CD4-positive, alpha-beta T cell treated with Interferon gamma for 1 hour (primary cell): ENCODE measurements at places on chromosomes 13 and 19.

GRCh38 chr19:17227798-17228367 is 1.9 kb downstream of the OCEL1 start:
- no peak for DNase-seq

DNA sequence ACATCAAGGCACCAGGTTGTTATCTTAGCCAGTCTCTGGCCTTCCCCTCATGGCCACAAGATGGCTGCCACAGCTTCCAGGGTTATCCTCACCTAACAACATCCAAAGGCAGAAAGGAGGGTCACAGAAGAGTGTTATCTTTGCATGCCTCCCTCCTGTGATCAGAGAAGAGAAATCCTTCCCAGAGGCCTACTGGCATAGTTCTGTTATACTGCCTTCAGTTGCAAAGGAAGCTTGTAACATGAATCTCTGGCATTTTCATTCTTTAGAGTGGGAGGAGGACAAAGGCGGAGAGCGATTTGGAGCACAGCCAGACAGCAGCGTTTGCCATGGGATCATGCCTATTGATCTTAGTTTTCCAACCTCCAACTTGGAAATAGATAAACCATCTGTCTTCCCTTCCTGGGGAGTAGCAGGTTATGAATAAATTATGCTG is 135.7 kb downstream of the DNAJC15 start:
- DNase-seq = no peak

DNA sequence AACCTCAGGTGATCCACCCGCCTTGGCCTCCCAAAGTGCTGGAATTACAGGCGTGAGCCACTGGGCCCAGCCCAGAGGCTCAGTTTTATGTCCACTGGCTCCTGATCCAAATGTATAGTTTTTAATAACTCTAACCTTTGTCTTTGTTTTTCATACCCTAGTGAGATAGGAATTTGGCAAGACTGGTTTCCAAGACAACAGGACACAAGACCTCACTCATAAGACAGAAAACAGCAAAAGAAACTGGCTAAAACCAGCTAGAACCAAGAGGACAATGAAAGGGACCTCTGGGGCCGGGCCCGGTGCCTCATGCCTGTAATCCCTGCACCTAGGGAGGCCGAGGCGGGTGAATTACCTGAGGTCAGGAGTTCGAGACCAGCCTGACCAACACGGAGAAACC is 27.6 kb downstream of the CPT1C start:
- DNase-seq = no peak

DNA sequence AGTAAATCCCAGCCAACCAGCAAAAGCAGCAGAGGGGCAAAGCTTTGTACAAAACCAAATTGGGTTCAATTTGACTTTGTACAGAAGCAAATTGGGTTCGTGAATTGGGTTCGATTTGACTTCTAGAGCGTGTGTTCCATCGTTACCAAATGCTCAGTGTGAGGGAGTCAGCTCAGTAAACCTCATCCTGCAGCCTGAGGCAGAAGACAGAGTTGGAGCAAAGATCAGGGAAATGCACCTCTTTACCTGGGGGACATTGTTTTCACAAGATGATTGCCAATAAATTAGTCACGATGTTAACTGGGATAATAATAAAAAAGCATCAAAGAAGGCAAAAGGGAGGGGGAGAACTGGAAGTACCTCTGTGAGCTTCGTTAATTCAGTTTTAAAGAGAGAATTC is 1.5 kb downstream of the RAB20 start:
- DNase-seq = no peak

- DNase-seq = no peak
Measured at GRCh38 chr13:102688306-102688973, 6.4 kb downstream of the METTL21C start.

DNA sequence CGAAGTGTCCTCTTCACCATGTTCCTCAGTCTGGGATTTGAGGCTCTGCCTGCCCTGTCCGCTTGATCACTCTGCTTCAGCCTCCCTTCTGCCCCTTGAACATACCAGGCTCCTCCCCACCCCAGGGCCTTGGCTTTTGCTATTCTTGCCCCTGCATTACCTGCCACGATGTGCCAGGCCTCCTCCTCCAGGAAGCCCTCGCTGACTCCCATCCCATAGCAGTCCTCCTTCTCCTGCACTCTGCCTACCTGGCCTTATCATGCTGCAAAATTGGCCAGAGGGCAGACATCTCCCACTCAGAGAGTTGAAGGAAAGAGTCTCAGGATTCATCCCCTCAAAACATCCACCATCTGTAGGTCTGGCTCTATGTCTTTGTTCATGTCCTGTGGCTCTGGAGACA is 2.2 kb downstream of the YJEFN3 start:
- DNase-seq = no peak

- no peak for DNase-seq
Measured at GRCh38 chr13:46885018-46885417, 11.8 kb downstream of the HTR2A start.

DNA sequence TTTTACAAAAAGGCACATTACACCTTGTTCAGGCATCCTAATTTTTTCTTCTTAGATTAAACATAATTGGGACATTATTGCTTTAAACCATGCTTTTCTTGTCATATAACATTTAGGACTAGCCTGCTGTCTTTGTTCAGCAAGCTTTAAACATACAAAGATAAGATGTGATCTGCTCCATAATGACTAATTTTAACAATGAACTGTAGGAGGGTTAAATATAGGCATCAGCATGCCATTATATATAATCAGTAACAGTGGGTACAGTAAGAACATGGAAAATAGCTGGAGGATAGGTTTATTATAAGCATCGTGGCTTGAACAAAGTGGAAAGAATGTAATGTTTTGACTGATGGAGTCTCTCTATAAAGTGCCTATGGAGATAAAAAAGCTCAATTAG is 661.7 kb downstream of the SLITRK6 start:
- DNase-seq = no peak

- DNase-seq = peak; percentile 90
Measured at GRCh38 chr19:47428177-47428894, 9.0 kb upstream of the MEIS3 start.

DNA sequence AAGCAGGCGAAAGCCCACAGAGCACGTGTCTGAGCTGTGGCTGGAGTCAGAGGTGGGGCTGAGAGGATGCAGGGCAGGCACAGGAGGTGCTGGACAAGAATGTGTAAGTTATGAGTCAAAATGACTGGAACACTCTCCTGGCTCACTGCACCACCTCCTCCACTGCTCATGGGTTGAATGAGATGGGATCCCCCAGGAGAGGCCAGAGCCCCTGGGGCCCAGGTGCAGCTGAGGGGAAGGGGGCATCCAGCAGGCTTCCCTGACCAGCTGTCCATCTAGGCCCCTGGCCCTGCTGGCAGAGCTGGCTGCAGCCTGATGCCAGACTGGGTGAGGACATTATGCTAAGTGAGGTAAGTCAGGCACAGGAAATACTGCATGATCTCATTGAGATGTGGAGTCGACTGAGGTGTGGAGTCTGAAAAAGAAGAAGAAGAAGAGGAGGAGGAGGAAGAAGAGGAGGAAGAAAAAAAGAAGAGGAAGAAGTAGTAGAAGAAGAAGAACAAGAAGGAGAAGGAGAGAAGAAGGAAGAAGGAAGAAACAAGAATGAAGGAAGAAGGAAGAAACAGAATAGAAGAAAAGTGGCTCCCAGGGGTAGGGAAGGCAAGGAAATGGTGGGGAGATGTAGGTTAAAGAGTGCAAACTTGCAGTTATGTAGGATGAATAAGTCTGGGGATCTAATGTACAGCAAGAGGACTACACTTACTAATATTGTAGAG is 747.4 kb downstream of the UQCRFS1 start:
- DNase-seq = no peak

- no peak for DNase-seq
Measured at GRCh38 chr19:4454747-4455718, 2.6 kb downstream of the UBXN6 start.

DNA sequence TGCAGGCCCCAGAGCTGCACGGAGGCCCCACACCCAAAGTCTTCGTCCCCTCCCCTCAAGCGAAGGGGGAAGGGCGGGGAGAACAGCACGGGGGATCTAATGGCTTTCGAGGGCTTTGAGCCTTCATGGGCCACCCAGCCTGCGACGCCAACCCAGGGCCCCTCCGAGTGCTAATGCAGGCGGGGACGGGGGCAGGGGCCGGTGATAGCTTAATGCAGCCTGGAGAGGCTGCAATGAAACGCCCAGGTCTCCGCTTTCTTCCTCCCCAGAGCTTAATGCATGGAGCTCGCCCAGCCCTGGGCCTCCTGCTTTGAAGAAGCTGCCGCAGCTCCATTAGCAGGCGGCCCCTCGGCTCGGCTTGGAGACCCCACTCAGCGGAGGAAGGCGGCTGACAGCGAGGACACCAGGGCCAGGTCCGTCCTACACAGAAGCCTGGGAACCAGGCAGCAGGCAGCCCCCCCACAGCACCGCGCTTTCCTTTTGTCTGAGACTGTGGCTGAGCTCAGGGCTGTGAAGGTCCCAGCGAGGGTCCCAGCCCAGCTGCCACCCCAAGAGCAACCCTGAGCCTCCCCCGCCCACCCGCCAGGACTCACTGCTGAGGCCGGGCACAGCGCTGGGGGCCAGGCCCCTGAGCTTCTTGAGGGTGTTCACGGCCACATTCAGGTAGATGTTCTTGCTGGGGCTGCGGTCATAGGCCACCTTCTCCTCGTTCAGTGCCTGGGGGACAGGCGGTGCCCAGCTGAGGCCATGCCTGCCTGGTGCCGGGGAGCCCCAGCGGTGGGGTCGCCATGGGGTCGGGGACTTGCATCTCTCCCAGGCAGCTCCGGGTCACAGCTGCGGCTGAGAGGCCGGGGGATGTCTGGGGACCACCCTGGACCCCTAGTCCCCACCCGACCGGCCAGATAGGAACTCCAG is 7.5 kb upstream of the ATP8B3 start:
- DNase-seq = no peak

DNA sequence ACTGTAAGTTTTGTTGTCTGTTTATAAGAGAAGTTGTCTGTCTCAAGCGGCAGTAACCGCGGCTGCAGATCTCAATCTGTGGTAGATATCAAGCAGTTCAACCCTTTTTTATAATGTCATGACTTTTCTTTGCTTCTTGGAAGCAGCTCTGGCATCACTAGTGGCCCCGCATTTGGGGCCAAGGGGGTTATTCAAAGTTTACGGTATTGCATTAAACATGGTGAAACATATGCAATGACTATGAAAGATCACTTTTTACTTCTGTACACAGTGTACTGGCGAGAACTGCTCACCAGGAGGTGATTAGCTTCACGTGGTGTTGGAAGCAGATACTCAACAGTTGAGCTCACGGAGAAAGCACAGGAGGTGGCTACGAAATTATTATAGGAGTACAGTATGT is 4.6 kb upstream of the FFAR3 start:
- peak; percentile 39 for DNase-seq

- DNase-seq = no peak
Measured at GRCh38 chr13:62643007-62643483, 1227.4 kb upstream of the PCDH20 start.

- peak; percentile 68 for DNase-seq
Measured at GRCh38 chr19:10568062-10568825, 535 bp downstream of the CDKN2D start.

- DNase-seq = peak; percentile 56
Measured at GRCh38 chr19:6551607-6552450, 21.0 kb downstream of the TNFSF9 start.

DNA sequence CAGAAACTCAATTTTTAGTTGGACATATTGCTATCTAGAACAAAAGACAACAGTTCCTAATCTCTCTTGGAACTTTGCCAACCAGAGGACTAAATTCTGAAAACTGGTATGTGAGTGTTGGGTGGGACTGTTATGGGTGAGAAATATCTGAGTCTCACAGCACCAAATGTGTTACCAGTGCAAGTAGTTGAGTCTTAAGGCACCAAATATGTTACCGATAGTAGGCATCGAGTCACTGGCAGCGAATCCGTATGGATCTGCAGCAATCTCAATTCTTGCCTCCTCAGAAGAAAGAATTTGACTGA is 575.2 kb downstream of the DACH1 start:
- no peak for DNase-seq

- DNase-seq = no peak
Measured at GRCh38 chr13:77033717-77034302, 6.9 kb upstream of the FBXL3 start.

- peak; percentile 53 for DNase-seq
Measured at GRCh38 chr13:28494778-28495537, at the start of gene FLT1. Gene FLT1, minus strand, starts transcription at chr13:28495128. Its CDS starts 285 bp downstream, at chr13:28494843.

- no peak for DNase-seq
Measured at GRCh38 chr13:93529961-93530360, 303.4 kb downstream of the GPC6 start.

- DNase-seq = no peak
Measured at GRCh38 chr19:10292789-10293636, 3.3 kb downstream of the ICAM5 start.

DNA sequence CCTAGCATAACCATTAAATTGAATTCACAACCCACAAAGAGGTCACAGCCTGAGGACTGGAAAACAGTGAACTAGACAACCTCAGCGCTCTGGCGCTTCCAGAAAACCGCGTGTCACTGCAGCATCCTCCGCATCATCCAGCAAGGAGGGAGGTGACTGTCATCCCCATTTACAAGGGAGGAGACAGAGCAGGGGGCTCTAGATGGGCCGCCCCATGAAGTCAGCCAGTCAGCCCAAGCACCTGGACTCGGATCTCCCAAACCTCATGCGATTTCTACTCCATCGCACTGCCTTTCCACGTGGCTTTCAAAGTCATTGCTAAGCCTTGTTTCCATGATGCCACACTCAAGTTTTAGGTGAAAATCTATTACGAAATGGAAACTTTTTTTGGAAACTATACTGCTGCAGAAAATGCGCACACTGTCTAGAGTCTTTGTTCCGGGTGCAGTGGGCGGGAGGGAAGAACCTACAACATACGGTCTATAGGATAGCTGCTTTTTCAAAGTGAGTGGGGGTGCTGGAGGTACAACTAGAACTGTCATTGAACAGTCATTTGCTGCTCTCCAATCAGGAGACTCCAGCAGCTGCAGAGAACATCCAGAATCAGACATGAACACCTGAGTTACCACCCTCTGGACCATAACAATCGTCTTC is 2.8 kb downstream of the AP3D1 start:
- no peak for DNase-seq

- no peak for DNase-seq
Measured at GRCh38 chr13:109787135-109787954, 962 bp upstream of the IRS2 start.

DNA sequence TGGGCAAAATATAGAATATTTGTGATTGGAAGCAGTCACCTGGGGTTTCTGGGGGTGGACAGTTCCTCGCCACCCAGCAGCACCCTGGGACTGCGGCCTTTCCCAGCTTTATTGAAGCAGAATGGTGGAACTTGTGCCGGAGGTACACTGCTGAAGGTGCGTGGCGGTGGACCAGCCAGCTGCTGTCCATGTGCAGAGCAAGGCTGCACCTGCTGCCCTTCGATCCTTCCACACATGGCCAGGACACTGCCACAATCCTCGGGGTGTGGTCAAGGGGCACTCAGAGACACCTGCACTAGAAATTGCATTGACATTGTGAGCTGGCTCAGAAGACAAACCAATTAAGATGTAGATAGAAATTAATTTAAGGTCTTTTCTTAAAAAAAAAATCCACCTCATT is 11.4 kb upstream of the GPI start:
- no peak for DNase-seq

- DNase-seq = no peak
Measured at GRCh38 chr13:51192348-51192747, 29.9 kb upstream of the FAM124A start.
